Glomerular endothelial cell (primary cell): ENCODE measurements at places on chromosomes 12 and 14. TPM values are rescaled to one million over a fixed set of nuclear protein-coding genes. Genes with fewer than 3 reads are reported as not detected.

The SERPINA12 gene
- not detected in 2 replicates for total RNA-seq

- no peak for DNase-seq
Observed at GRCh38 chr14:24938593-24938992, 111.4 kb downstream of the STXBP6 start.

DNA sequence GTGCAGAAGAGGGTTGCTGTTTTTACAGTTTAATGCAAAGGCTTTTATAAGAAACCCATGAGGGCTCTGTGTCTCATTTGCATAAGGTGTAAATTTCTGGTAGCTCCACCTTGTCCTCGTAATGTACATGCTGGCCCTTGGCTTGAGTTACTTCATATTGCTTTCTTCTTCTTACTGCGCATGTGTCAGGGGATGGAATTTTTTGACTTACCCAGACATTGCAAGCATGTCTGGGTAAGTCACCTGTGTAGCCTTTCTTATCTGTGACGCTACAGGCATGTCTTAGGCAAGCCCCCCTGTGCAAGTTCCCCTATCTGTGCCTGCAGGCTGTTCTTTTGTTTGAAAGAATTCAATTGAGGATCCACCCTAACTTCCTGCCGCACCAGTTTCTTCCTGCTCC lies 274.2 kb downstream of the ETNK1 start:
- no peak for DNase-seq

DNA sequence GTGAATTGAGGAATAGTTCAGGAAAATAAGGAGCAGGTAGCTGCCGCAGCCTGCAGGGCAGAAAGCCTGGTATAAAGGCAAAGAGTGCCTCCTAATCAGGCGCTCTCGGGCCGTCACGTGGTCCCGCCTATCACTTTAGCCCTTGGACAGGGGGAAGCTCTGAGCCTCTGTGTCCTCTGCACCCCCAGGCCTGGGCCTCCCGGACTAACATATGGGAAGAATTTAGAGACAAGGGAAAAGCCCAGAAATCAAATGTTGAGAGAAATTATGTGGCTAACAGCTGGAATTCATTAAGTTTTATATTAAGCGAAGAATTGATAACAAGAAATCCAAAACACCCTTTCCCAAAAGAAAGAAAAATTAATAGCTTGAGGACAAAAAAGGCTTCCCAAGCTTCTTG lies 417.7 kb downstream of the ATP23 start:
- no peak for DNase-seq

DNA sequence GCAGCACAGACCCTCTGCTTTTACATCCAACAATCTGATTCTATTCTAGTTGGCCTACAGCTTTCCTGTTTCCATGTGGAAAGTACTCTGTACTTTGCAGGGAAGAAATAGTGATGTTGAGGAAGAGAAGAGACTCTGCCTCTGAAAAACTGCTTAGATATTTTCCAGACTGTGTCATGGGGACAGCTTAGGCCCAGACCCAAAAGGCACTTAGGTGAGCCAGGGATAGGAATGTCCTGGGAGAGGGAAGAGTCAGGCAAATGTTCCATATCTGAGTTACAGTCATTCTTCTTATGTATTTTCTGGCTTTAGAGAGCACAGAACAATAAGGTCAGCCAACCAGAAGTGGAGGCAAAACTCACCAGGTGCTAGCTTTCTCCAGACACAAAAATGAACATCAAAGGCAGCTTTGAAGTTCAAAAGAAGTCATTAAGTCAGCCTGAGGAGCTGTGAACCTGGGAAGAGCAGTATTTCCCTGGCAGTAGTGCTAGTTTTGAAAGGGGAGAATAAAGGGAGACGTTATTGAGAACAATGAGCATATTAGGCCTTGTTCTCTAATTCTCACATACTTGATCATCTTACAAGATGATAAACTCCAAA lies 199.7 kb upstream of the LMNTD1 start:
- DNase-seq: no peak

DNA sequence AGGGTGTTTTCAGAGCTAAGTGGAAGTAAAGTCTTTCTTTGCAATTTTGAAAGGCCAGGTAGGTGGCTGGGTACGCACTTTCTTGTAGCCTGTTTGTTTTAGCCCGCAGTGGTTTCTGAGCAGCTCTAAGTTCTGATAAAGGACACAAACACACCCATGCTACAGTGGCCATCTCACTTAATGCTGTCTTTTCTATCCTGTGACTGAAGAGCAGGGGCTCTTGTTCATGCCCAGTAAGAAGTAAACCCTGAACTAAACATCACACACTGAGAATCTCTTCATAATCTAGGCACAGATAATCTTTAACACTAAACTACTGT lies 427.2 kb downstream of the RAD51B start:
- no peak for DNase-seq

GRCh38 chr14:77314043-77314442 lies 6.6 kb downstream of the POMT2 start:
- no peak for DNase-seq

The REC8 gene
- total RNA-seq: 46.3 and 55.0 TPM in 2 replicates

DNA sequence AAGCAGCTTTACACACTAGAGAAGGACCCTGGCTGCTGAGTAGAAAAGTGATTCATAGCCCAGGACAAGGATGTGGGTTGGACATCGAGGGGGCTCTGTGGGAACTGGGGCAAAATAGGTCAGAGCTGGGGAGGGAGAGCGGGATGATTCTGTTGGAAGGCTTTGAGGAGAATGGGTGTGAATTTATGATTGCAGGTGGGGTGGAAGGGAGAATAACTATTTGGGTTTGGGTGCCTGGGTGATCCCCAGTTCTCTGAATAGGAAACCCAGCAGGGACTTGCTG lies 13.1 kb downstream of the SERPINA3 start:
- DNase-seq: no peak

- DNase-seq: no peak
Observed at GRCh38 chr14:58701604-58702003, 63.8 kb downstream of the DACT1 start.

DNA sequence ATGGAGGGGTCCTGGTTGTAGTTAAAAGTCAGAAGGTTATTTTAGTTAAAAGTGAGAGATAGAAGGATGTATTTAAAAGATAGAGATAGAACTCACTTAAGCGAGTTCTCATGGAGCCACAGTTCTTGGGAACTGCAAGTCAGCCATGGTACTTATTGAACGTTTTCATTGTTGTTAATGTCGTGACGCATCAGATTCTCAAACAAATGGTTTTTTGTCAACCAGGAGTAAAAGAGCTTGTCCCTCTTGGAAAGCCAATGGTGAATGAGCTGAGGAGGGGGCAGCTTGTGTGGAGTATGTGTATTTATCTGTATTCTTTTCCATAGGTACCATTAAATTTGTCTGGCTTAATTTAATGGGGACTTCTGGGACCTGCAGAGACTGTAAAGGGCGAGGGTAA lies 68.6 kb downstream of the FIGNL2 start:
- DNase-seq: no peak

- DNase-seq: no peak
Observed at GRCh38 chr12:89636052-89636775, 72.4 kb downstream of the ATP2B1 start.

- no peak for DNase-seq
Observed at GRCh38 chr14:76516884-76517283, 140.9 kb downstream of the ESRRB start.

DNA sequence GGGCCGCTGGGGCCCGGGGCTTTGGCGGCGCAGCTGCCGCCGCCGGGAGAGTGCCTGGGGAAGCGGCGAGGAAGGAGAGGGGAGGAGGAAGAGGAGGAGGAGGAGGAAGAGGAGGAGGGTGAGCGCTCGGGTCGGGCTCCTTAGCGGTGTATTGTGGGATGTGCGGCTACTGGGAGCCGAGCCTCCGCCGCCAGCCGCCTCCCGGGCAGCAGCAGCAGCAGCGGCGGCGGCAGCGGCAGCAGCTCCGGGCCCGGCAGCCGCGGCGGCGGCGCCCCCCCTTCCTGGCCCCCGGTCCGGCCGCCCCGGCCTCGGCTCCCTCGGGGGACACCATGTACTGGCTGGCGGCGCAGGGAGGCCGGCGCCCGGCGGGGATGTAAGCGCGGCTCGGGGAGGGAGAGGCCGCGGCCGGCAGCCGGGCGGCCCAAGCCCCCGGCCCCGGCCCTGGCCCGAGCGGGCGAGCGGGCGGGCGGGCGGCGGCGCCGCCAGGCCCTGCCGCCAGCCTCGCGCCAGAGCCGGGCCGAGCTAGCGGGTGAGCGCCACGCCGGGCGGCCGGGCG lies at the start of gene SETD1B:
Gene SETD1B, plus strand, starts transcription at position 149 of the 556 bp plus-strand sequence. CDS start 729 bp downstream, outside the sequence.
- DNase-seq: no peak

The GLT8D2 gene
- total RNA-seq: 2.3 and 3.8 TPM in 2 replicates

DNA sequence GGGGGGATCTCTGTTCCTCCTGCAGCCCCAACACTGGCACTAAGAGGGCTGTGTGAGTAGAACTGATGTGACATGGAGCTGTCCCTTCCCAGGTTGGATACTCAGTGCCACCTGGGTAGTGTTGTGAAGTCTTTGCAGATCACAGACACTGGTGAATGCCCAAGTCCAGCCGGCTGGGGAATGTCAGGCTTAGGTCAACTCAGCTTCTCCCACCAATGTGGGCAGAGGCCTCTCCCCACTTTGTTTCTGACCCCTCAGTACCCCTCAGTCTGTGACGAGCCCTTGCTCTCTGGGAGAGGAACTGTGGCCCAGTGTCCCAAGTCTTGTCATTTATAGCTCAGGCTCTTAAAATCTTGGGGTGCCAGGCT lies 11.3 kb downstream of the SLC25A29 start:
- no peak for DNase-seq

DNA sequence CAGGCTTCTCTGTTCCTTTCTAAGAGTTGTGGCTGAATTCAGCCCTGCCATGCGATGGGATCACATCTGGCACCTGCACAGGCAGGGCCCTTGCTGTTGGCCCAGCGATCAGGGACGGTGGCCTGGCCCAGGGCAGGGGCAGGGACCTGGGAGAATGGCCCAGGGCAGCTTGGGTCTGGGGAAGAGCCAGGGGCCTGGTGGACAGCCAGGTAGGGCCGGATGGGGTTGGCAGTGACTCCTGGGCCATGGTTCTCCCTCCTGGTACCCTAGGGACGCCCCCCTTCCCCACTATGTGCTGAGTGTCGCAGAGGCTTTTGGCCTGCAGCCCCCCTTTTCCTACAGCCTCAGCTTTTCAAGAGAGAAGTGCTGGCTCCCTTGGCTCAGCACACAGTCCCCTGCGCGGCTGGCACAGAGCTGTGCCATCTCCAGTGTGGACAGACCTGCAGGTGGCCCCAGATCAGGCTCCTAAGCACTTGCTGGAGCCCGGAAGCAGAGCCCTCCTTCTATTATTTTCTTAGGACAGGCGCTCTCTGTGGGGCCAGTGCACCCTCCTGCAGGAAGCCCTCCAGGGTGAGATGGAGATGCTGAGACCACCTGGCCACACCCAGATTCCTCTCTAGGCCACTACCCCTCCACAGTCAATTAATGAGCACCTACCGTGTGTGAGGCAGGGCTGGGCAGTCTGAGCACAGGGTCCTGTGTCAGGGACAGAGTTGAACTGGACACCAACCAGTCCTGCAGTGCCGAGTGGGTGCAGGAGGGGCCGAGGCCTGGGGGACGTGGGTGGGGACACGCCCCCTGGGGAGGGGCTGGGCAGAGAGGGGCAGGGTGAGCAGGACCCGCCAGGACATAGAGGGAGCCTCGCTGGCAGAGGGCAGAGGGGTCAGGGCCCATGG lies 267.6 kb downstream of the ADGRD1 start:
- DNase-seq: no peak

DNA sequence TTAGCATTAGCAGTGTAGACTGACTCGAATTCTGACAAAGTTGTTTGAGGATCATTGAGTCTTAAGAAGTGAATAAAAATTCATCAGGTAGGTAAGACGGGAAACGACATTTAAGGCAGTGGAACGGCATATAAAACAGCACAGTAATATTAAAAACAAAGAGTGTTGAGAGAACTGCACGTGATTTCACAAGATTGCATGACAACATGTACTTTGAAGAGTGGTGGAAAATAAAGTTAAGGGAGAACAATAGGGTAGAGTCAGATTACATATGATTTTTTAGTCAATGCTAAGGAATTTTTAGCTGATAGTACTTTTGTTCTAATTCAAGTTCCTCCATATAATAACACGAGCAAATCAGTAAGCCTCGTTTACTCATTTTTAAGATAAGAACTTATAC lies 115.4 kb downstream of the SOX5 start:
- DNase-seq: no peak

DNA sequence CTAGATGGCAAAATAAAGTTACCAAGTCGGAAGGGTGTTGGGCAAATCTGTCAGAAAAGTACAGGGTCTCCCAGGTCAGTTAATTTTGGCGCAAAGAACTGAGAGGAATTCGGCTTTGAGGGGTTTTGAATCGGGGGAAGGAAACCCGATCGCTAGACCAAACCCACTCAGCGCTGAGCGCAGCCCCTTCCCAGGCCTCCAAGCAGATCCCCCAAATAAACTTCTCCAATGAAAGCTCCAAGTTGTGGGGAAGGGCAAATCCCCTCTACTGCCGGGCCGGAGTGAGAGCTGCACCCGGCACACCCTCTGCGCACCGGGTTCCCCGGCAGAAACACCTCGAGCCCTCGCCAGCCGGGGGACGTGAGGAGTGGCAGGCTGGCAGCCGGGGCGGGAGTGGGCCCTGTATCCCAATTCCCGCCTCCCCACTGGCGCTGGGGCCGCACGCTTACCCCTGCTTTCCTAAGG lies 441 bp downstream of the E2F7 start:
- no peak for DNase-seq

- DNase-seq: no peak
Observed at GRCh38 chr14:105517096-105517495, 9.3 kb upstream of the TMEM121 start.

- no peak for DNase-seq
Observed at GRCh38 chr14:104268725-104269436, 130.5 kb downstream of the KIF26A start.

The CEP128 gene
- 2.6 and 4.1 TPM in 2 replicates for total RNA-seq

- no peak for DNase-seq
Observed at GRCh38 chr12:68871921-68872320, 61.0 kb downstream of the CPM start.

DNA sequence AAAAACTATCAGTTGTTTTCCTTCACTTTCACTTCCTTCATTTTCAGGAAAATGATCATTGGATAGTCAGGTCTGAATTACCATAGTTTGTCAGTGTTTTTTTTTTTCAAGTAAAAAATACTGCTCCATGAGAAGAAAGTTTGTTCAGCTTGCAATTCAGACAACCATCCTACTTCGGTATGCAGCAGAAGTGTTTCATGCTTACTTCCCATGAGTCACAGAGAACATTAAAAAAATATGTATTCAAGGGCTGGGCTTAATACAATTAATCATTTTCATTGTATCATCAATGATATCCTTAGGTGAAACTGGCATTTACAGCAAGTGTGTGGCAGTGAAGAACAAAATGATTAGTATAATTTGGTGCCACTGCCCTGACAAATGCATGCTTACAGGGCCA lies 21.6 kb downstream of the PYM1 start:
- DNase-seq: no peak

The TEX52 gene
- not detected in 2 replicates for total RNA-seq

The PRIMA1 gene
- total RNA-seq: not detected in 2 replicates

GRCh38 chr12:122096591-122097149 lies 18.1 kb downstream of the MLXIP start:
- DNase-seq: no peak

- no peak for DNase-seq
Observed at GRCh38 chr14:105878125-105878524, 351.7 kb downstream of the TMEM121 start.

The SLC38A4 gene
- 0.10 TPM in 1 of 2 replicates, not detected in the other for total RNA-seq

GRCh38 chr12:107513184-107513583 lies 172.4 kb upstream of the PWP1 start:
- no peak for DNase-seq

The COCH gene
- 1.1 and 1.8 TPM in 2 replicates for total RNA-seq

DNA sequence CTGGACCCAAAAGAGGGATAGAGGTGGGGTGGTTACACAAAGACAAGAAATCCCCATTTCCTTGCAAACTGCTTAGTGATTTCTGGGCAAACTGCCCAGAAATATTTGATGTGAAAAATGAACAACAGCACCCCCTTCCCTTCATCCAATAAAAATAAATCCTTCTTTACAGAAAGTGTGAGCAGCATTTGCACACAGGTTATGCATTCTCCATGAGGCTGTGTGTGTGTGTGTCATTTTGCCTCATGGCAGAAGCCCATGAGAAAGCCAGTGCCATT lies 17.2 kb upstream of the NRXN3 start:
- DNase-seq: no peak
